ENCODE measurements at places on chromosomes 3 and 15.

DNA sequence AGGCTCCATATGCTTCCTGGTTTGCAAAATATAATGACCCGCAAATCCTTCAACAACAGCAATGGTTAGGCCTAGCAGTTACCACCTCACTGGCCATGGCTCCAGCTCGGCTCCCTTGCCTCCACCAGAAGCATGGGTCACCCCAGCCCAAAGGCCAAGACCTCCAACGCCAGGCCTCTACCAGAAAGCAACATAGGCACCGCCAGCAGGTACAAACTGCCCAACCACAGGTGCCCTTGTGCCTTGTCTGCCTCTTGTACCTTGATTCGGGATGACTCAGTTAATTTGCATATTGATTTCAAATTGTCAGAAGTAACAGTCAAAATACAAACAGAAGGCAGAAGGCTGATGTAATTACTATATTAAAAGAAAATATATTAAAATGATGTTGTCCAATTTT lies 124.7 kb downstream of the IL5RA start:
- no peak for DNase-seq

GRCh38 chr3:160379628-160380214 lies 19.3 kb downstream of the IFT80 start:
- no peak for DNase-seq

DNA sequence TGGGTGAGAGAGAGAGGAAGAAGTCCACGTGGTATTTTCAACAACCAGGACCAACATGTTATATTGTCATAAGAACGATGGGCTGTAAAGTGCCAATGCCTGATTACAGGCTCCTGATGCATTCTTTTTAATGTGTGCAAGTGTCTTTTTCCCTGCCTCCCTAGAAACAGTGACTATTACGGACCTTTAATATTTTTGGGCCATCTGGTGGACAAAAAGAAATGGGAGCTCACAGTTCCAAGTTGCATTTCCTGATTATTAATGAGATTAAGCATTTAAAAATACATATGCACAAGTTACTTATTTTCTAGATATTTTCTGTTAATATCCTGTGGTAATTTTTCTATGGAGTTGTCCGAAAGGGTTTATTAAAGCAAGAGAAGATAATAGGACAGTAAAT lies 530.2 kb downstream of the NR2F2 start:
- no peak for DNase-seq

DNA sequence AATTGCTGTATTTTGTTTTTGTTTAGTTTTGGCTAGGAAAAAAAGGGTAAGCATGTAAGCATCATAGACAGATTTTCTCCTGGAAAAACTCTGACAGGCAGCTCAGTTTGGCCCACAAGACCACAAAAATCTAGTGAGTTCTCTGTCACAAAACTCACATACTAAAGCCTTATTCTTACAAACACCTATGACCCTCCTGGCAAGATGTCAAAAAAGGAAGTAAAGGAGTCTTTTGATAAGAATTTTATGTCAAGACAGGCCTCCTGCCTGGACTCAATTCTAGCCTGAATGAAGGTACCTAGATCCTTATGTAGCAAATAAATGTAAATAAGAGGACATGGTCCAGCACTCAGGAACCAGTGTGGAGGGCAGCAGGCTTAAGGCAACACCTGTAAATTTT lies 668.3 kb upstream of the ZNF385D start:
- DNase-seq, result no peak

- no peak for DNase-seq
Observed at GRCh38 chr3:130729154-130729553, 17.5 kb downstream of the PIK3R4 start.

- DNase-seq, result no peak
Observed at GRCh38 chr3:195040773-195041520, 230.0 kb downstream of the XXYLT1 start.

DNA sequence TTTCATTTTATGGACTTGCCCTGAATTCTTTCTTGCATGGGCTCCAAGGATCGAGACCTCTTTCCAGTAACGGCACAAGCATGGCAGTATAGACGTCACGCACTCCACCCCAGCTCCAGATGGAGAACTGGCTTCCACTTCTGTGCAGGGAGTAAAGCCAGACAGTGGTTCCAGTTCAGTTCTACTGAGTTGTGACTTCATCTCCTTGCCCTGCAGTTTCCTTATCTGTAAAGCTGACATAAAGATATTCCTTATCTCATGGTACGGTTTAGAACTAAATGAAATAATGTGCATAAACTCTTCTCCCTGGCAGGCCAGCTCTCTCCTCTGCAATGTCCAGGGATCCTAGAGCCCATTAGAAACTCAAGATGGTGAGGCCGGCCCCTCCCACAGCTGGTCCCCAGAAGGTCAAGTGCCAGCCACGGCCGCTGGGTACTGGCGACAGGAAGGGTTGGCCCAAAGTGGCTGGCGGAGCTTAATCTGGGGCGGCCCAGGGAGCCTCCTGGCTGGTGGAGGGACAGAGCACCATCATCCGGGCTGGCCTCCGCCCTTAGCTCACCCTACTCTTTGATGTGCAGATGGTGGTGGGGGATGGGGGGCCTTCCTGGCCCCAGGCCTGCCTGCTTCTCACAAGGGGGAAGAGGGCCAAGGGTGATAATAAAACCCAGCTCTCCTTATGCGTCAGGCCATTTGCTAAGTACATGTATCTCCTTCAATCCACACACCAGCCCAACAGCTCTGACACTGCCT lies 7.2 kb downstream of the MESP2 start:
- no peak for DNase-seq

DNA sequence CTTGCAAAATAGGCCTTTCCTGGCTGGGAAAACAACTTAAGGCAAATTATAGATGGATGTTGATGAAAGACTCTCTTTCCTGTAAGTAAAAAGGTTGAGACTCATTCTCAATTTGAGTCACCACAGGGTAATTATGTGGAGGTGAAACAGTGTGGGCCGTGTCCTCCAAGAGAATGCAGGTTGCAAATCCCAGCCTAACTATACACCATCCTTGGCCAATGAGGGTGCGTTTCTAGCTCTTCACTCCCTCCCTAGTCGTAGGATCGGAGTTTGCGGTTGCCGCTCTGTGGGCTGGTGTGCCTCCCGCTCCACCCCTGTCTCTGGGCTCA lies 259.9 kb downstream of the PLCL2 start:
- DNase-seq, result peak; percentile 57

DNA sequence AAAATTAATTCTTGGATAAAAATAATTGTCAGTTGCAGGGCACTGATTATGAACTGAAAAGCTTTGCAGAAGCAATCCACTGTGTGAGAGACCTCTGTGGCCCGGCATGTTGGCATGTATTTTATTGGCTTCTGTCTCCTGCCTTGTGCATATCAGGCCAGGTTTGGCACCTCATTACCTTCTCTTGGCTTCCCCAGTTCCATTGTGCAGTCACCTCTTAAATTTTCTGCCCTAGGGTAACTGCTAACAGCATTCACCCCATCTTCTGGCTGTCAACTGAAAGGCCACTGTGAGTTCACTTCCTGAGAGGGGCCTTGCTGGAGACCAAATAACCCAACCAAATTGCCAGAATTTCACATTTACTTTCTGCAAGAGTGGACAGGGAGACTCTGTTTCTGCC lies 92.7 kb upstream of the RARB start:
- DNase-seq, result no peak

- peak; percentile 83 for DNase-seq
Observed at GRCh38 chr3:108293858-108294257, 2.5 kb upstream of the HHLA2 start.

GRCh38 chr3:175679568-175679967 lies 820.4 kb downstream of the NAALADL2 start:
- DNase-seq, result no peak

DNA sequence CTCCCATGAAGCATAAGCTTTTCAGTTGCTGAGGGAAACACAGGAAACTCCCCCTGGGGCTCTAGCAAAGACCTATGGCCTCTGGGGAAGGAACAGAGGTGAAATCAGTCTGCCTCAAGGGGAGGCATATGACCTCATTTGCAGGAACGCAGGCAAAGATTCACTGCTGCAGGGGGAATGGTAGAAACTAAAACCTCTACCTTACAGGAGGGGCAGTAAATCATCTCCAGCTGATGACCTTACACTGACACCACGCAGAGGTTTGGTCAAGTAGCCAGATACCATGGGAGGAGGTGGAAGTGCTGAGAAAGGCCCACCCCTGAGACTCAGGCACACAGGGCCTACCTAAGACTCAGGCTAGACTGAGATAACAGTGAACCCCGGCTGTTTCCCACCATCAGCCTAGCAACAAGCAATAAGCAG lies 81.1 kb downstream of the RAD18 start:
- DNase-seq, result no peak

GRCh38 chr15:62828364-62828763 lies 214.2 kb upstream of the TPM1 start:
- no peak for DNase-seq

All from activated CD4-positive, alpha-beta T cell treated with anti-CD3 and anti-CD28 coated beads, Interleukin-10, Interleukin-2, amounts not matched to agents 100 ng/mL and 50 ng/mL, durations not matched to agents 16 hours and 8 hours (primary cell).